ENCODE measurements at places on chromosomes 7 and 10.

- no peak for DNase-seq
Observed at GRCh38 chr7:12002428-12002827, 170.4 kb upstream of the THSD7A start.

GRCh38 chr10:60728056-60728455 is 50.2 kb upstream of the CDK1 start:
- DNase-seq, result no peak

- DNase-seq, result no peak
Observed at GRCh38 chr7:85224171-85224570, 37.3 kb upstream of the SEMA3D start.

GRCh38 chr7:20237464-20238193 is 20.4 kb upstream of the MACC1 start:
- DNase-seq, result no peak

- no peak for DNase-seq
Observed at GRCh38 chr10:131777162-131777561, 123.6 kb upstream of the PPP2R2D start.

GRCh38 chr7:7812112-7812511 is 93.7 kb upstream of the RPA3 start:
- DNase-seq, result no peak

- DNase-seq, result peak; percentile 0
Observed at GRCh38 chr10:73110345-73110849, at the start of gene NUDT13. Gene NUDT13, plus strand, starts transcription at chr10:73110455. Its CDS starts 3,911 bp downstream, at chr10:73114366.

DNA sequence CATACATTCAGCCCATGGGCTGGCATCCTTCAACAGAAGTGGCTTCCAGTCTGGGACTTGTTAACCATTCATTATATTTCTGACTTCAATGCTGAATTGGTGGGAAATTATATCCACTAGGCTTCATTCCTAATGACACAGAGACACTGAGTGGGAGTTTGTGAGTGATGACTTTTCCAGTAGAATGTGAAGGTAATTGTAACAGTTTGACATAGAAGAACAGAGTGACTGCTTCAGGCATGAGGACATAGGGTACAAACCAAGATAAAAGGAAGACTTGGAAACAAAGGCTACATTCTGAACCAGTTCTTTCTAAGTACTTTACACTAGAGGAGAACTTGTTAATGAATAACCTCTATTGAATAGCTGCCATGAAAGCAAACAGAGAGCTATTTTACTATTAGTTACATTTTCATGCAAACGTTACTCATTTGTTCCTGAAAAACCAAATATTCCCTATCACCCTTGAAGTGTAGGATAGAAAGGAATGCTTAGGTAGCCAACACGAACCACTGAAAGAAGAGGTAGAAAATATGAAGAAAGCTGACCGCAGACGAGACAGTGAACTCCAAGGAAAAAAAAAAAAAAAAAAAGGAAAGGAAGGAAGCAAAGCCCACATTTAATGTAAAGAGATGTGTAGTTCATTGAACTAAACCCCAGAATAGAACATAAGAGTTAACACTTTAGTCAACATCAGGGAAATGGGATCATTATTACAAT is 237.0 kb upstream of the SEMA3C start:
- no peak for DNase-seq

GRCh38 chr7:151393031-151393977 is 16.5 kb downstream of the WDR86 start:
- no peak for DNase-seq

- DNase-seq, result no peak
Observed at GRCh38 chr7:50634378-50634777, 69.2 kb upstream of the DDC start.

DNA sequence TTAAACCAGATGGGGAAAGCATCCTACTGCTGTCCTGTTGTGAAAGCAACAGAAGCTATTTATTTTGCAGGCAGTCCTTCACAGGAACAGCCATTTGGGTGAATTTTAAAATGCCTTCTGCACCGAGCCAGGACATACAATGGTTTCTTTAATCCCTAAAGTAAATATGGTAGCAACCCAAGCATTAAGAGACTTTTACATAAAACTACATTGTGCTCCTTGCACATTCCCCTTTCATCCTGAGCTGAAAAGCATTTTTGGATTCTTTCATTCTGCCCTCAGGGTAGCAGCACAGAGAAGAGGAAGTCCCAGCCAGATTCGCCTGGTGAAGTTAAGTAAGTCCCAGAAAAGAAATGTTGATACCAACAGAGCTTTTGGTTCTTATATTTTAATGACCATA is 84.0 kb upstream of the FAM3C start:
- no peak for DNase-seq

- DNase-seq, result no peak
Observed at GRCh38 chr10:99661377-99661763, 2.1 kb downstream of the ENTPD7 start.

DNA sequence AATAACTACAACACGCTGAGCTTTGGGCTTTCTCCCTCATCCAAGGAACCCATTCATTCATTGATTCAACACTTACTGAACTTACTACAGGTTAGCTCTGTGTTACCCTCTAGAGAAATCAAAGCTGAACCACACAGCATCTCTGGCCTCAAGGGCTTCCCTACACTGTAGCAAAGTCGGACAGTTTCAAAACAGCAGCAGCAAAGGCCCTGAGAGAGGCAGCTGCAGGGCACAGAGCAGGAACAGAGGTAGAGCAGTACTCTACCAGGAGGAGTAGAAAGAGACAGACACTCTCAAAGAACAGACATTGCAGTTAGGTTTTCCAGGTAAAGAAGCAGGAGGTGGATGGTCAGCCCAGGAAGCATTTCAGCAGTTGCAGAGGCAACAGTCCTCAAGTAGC is 16.1 kb downstream of the DOCK4 start:
- DNase-seq, result no peak

DNA sequence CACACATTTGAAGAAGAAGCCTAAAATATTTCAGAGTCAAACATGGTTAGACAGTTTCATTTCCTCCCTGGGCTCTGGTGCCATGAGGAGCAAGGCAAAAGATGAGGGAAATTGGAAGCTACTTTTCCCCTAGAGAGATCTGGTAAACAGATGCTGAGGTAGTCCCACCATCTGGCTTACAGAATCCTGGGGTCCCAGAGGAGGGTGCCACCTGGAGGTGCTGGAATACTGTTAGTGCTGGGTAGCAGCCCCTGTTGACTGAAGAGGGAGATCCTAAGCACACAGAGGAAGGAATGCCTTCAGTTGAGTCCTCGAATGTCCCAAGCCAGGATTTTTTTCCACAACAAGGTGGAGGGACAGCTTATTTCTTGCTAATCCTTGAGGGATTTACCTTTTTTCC is 160.1 kb downstream of the FZD1 start:
- DNase-seq, result no peak

GRCh38 chr7:31096877-31097258 is 44.8 kb downstream of the ADCYAP1R1 start:
- DNase-seq, result no peak

DNA sequence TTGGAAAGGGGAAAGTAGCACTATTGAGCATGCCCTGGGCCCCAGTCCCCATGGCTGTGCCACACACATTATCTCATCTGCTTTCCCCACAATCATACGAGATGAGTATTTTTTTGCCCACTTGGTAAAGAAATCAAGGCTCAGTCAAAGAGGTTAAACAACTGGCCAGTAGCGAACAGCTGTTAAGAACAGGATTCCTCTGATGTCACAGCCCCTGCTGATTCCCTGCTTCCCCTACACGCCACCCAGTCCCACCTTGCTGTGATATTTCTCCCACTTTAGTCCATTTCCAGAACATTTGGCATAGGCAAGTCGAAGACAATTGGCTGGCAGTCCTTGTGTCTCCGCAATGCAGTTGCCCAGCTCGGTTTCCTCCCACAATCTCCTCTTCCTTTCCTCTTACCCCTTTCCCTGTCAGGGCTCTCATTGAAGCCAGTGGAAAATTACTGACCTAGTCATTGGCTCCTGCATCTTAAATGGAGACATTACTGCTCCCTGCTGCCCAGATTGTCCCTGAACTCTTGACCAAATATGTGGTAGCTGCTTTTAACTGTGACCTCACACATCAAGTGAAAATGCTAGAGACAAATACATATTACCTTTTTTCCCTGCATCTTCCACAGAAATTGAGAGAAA is 56.5 kb upstream of the EEPD1 start:
- DNase-seq, result no peak

DNA sequence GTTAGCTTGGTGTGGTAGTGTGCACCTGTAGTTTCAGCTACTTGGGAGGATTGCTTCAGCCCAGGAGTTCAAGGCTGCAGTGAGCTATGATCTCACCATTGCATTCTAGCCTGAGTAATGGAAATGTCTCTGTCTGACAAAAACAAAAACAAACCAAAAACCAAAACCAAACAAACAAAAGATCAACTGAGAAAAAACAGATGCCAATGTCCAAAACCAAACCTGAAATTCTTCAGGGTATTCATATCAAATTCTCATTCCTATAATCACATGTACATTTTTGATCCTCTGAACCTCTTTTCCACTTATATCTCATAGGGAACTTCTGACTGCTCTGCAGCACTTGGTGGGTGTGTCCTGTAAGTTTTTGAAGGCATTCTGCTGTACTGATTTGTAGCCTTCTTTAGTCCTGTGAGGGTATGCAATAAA is 87.0 kb downstream of the CDK6 start:
- DNase-seq, result no peak

- DNase-seq, result no peak
Observed at GRCh38 chr10:103510046-103510685, 16.7 kb downstream of the NEURL1 start.

DNA sequence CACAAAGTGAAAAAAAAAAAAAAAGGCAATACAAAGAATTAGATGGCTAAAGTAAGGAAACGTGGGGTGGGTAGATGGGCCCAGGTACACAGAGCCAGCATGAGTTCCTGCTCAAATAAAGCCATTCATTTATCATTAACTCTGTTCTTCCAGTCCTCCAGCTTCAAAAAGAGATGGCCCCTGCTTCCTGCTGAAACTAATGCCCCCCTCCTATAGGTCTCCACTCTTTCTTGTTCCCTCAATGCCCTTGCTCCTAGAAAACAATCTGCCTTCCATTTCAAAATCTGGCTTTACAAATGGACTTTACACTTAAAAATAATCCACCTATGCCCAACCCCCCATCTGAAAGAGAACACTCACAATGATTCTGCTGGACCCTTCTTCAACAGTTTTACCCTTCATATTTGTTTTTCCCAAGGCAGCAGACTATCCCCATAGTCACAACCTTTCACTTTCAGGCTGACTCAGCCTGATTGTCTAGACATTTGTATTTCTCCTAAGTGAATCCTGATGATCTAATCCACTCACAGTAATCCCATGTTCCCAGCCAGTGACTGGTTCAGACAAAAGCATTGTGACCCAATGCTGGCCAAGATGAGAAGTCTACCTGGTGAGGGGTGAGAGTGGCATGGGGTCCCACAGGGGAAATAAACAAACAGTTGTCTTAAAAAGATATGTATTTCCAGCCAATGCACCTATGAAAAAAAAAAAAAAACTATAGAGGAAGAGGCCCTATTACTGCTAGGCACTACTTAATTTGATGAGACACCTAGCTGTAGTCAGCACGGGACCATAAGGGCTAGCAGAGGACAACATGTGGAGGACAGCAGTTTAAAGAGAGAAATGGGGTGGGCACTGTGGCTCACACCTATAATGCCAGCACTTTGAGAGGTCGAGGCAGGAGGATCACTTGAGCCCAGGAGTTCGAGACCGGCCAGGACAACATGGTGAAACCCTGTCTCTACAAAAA is 74.6 kb upstream of the GRID1 start:
- DNase-seq, result no peak

GRCh38 chr7:17854261-17855047 is 85.8 kb downstream of the SNX13 start:
- no peak for DNase-seq

DNA sequence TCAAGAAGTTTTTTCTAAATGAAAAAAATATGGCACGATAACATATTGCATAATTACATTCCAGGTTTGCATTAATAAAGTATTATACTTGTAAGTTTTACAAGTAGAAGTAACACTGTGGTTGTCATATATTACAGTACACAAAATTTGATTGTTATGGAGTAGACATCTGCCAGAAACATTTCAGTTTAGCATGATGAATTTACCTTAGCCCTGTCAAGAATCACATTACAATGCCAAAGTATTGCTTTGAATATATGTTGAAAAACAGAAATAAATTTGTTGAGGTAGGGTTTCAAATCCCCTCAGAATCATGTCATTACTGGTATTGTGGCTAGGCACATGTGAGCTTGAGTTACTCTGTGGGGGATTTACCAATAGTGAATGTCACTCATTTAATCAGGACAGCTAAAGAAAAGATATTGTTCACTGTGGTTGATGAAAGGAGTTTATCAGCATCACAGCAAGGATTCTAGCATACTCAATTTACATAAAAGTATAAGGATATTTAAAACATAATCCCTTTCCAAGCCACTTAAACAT is 112.1 kb downstream of the MDFIC start:
- no peak for DNase-seq

- no peak for DNase-seq
Observed at GRCh38 chr7:1052031-1052818, 7.9 kb downstream of the GPR146 start.

DNA sequence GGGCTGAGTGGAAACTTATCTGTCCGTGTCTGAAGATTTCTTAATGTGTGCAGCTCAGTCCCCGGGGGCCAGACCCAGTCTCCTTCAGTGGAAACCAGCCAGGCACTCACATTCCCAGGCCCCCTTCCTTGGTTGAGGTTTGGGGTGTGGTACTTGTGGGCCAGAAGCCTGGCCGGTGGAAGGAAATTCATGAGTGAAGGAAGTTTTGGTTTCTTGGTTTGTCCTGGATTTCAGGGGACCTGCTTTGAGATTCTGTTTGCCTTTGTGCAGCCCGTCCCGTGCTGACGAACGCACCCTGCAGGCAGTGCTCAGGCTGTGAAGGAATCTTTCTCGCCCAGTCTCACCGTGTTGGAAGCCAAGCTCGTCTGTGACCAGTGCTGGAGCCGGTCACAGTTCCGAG is 2.9 kb downstream of the INPP5A start:
- DNase-seq, result no peak

GRCh38 chr10:113096128-113096996 is 146.3 kb downstream of the TCF7L2 start:
- DNase-seq, result no peak

- no peak for DNase-seq
Observed at GRCh38 chr10:24891823-24892222, 60.6 kb downstream of the PRTFDC1 start.

DNA sequence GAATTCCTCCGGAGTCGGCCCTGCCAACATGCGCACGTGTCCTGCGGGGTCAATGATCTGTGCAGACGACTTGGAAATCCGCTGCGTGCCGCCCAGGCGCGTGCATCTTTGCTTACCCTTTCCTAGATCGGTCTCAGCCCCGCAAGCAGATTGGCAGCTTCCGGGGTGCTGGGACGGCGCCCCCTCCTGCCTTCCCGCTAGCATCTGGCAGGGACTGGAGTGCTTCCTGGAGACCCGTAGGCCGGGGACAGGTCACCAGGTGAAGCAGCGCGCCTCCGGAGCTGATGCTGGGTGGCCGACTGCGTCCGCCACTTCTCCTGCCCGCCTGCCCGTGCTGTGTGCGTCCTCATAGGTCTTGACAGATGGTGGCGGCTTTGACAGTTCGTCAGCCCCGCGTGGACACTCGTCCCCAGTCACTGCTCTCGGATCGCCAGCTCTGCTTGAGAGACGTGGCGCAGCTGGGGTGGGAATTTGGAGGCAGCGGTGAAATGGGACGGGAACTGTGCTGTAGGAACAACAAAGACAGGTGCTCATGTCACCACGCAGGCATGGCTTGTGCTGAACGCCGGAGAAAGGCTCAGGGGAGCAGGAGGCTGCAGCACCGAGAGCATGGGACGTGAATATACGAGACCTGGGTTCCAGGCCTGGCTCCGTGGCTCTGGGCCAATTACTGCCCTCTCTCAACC is 21.9 kb upstream of the KCNK18 start:
- no peak for DNase-seq

- no peak for DNase-seq
Observed at GRCh38 chr10:27614776-27615175, 110.7 kb downstream of the RAB18 start.

- DNase-seq, result no peak
Observed at GRCh38 chr7:24786941-24787340, 29.7 kb upstream of the GSDME start.
